Chondrocyte (in vitro differentiated cells): ENCODE measurements at places on chromosomes 11 and 22. TPM values are rescaled to one million over a fixed set of nuclear protein-coding genes. Genes with fewer than 3 reads are reported as not detected.

ALX4 gene
- 0.08 to 0.22 TPM in 2 of 3 replicates, not detected in the other for total RNA-seq

PIWIL4 gene
- total RNA-seq, result 2.4 to 2.6 TPM (median 2.5 TPM) in 3 replicates

DNA sequence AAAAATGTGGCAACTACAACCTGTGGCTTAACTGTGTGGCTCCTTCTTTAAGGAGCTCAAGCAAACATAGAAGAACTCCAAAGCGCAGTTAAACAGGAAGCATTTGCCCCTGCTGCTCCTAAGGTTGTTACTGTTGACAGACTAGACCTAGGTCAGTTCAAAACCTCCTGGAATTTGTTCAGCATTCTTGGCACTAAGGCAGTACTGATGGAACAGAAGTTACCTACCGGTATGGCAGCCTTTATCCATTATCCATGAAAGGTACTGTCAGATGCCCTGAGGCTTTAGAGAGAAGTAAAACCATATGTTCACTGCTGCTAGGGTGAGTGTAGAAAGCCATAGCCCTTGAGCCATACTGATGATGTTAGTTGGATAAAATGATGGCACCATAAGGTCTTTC lies 916.5 kb upstream of the FAT3 start:
- no peak overlapping the region for H3K4me3 ChIP-seq
- no peak for DNase-seq
- H3K27me3 ChIP-seq, result no peaks in the 10 kb centered on the region
- no peak overlapping the region for H3K27ac ChIP-seq
- H3K4me1 ChIP-seq, result peaks cover 8% of the 10 kb centered on the region

GRCh38 chr11:60858731-60859464 lies 3.1 kb upstream of the PTGDR2 start:
- no peaks in the 10 kb centered on the region for H3K36me3 ChIP-seq
- H3K27me3 ChIP-seq, result peaks cover 5% of the 10 kb centered on the region
- peaks cover 7% of the 10 kb centered on the region for H3K4me1 ChIP-seq
- DNase-seq, result peak; percentile 64
- no peak overlapping the region for H3K27ac ChIP-seq

- peaks cover 4% of the 10 kb centered on the region for H3K27me3 ChIP-seq
- H3K27ac ChIP-seq, result no peak overlapping the region
- DNase-seq, result no peak
- H3K36me3 ChIP-seq, result no peaks in the 10 kb centered on the region
- H3K4me1 ChIP-seq, result no peaks in the 10 kb centered on the region
Measured at GRCh38 chr11:100182350-100182749, 504.7 kb upstream of the ARHGAP42 start.

DNA sequence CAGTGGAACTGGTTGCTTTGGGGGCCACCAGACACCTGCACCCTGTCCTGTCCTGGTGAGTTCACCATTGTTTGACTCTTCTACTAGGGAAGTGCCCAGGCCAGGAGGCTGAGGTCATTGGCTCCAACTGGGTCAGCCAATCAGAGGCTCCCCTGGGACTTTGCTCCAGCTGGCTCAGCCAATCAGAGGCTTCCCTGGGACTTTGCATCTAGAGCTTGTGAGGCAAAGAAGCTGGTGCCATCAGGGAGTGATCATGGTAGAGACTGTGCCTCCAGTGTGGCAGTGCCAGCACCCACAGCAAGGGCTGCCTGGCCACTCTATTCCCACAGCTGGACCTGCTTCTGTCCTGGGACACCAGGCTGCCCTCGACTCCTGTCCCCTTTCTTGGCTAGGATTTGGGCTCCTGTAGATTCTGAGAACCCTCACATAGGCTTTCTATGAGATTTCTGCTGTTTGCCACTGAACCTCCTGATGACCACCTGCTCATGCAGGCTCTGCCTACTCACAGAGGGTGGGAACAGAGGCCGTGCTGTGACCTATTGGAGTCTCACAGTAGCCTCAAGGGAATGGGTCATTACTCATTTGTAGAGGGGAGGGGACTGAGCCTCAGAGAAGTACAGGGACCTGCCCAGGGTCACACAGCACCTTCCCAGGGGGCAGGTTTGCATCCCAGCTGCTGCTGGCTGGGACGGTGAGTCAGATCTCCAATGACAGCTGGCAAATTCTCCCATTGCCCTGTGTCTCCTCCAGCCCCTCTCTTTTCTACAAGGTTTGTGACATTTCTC lies 59.2 kb upstream of the SHISAL1 start:
- no peak overlapping the region for H3K27ac ChIP-seq
- peaks cover 13% of the 10 kb centered on the region for H3K36me3 ChIP-seq
- peaks cover 13% of the 10 kb centered on the region for H3K27me3 ChIP-seq
- no peak overlapping the region for H3K4me3 ChIP-seq

- no peaks in the 10 kb centered on the region for H3K27me3 ChIP-seq
- no peak overlapping the region for H3K4me3 ChIP-seq
- H3K27ac ChIP-seq, result peak overlapping the region; percentile 79
- no peaks in the 10 kb centered on the region for H3K36me3 ChIP-seq
Measured at GRCh38 chr11:105177658-105178057, 38.1 kb upstream of the CARD18 start.

GRCh38 chr22:27610863-27611786 lies 190.4 kb downstream of the MN1 start:
- H3K4me3 ChIP-seq, result no peak overlapping the region
- DNase-seq, result no peak
- no peak overlapping the region for H3K27ac ChIP-seq
- peaks cover 12% of the 10 kb centered on the region for H3K4me1 ChIP-seq
- no peaks in the 10 kb centered on the region for H3K27me3 ChIP-seq

OR5A1 gene
- not detected in 3 replicates for total RNA-seq

C22orf42 gene
- total RNA-seq, result not detected in 3 replicates

- no peaks in the 10 kb centered on the region for H3K4me1 ChIP-seq
- H3K27me3 ChIP-seq, result no peaks in the 10 kb centered on the region
- no peak for DNase-seq
- H3K4me3 ChIP-seq, result no peak overlapping the region
Measured at GRCh38 chr11:6855971-6856541, 6.8 kb upstream of the OR10A2 start.

- H3K27me3 ChIP-seq, result peaks cover 33% of the 10 kb centered on the region
- no peak overlapping the region for H3K4me3 ChIP-seq
- no peak overlapping the region for H3K27ac ChIP-seq
- DNase-seq, result no peak
Measured at GRCh38 chr11:64649291-64649697, 58.3 kb downstream of the SLC22A12 start.

TMEM86A gene
- 3.1 to 3.6 TPM (median 3.5 TPM) in 3 replicates for total RNA-seq

TRIM49 gene
- not detected in 3 replicates for total RNA-seq

BLID gene
- 0.35 to 0.68 TPM (median 0.41 TPM) in 3 replicates for total RNA-seq

TCP11L1 gene
- 29.2 to 41.1 TPM (median 32.5 TPM) in 3 replicates for total RNA-seq
